Fibroblast of pulmonary artery (primary cell): ENCODE measurements at places on chromosomes 16 and 17.
A peak's percentile ranks its signal among the peaks of the same experiment; 100 is the strongest.

- DNase-seq = no peak
Observed at GRCh38 chr16:48347980-48348379, 37.2 kb downstream of the SIAH1 start.

DNA sequence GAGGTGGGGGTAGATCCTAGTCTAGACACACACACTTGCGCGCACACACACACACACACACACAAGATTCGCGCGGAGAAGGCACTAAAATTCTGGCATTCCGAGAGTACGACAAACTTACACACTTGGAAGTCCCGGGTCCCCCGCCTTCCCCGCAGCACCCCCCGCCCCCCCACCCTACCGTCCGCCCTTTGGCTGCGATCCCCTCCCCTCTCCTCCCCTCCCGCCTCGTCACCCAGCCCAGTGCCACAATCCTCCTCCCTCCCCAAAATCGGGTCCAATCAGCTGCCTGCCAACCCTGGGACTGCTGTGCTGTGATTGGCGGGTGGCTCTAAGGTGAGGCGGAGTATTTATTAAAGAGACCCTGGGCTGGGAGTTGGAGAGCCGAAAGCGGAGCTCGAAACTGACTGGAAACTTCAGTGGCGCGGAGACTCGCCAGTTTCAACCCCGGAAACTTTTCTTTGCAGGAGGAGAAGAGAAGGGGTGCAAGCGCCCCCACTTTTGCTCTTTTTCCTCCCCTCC lies at the start of gene SOX9:
SOX9 (plus strand) TSS at position 379 of the 522 bp plus-strand sequence. CDS start 372 bp downstream, outside the sequence.
- DNase-seq = peak; percentile 97

DNA sequence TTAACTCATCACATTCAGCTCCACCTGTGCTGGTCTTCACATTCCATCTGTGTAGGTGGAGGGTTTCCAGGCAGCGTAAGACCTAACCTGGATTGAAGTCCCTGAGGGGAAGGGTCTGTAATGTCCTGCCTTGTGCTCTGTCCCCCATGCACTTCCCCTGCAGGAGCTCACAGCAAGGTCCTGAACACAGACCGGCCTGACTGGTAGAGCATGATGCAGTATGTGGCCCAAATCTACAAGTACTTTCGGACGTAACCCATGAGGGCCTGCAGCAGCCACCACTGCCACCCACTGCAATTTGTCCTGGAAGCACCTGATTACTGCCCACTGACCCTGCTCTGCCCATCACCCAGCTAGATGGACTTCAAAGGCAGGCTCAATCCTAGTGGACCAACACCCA lies 36.6 kb upstream of the ADORA2B start:
- no peak for DNase-seq

DNA sequence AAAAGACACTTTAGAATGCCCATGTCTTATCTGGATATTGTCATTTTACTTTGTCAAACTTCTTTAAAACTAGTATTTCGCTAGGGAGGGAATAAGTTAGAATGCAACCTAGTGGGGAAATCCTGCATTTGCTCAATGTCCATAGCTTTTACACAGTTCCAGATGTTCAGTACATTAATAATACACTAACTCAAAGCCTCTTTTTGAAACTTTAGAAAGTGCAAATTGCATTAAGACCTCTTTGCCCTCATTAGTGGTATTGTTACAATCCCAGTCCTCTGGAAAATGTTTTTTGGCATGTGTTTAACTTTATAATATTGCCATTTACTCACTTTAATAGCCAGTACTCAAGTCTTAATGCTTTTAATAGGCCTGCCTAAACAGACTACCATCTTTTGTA lies 106.8 kb downstream of the BRIP1 start:
- no peak for DNase-seq

DNA sequence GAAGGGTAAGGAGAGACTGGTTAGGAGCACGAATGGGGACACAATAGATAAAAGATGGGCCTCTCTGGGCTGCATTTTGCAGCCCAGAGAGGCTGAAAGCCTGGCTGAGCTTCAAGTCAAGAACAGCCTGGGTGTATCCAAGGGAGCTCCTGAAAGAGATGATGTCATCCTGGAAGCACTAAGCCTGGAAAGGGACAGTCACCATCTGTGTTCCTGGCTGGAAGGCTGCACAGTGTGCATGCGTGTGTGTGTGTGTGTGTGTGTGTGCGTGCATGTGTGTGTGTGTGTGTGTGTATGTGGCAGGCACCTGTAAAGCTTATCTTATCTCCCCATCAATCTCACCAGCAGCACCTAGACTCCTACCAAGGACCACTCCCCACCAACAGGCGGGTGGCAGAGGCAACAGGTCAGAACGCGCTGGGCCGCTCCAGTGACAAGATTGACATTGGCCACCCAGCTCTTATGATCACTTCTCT lies 44.1 kb downstream of the COG7 start:
- peak; percentile 74 for DNase-seq

GRCh38 chr17:70310221-70310672 lies 140.9 kb downstream of the KCNJ2 start:
- no peak for DNase-seq

DNA sequence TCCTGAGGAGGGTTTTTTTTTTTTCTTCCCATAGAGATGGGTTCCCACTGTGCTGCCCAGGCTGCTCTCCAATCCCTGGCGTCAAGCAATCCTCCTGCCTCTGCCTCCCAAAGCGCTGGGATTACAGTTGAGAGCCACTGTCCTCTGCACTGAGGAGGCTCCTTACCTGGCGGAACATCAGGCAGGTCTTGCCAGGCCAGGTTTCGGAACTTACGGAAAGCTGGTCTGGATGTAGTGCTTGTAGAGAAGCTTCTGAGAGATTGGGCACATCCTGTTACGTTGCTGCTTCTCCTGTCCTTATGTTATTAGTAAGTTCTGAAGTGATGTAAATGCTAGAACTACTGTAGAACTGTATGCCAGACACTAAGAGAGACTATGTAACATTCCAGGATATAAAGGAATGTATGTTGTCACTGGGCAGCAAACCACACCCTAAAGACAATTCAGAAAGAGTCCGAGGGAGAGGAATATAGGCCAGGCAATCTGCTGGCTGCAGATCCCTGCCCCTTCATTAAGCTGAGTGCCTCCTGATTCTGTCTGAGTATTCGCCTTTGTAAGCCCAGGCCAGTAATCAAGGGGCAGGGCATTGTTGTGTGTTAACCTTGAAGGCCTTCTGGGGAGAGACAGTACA lies 21.1 kb downstream of the ETV4 start:
- peak; percentile 47 for DNase-seq
